ENCODE measurements at places on chromosomes 12 and 14.

GRCh38 chr14:76654573-76655108 lies 106.6 kb upstream of the VASH1 start:
- no peak for DNase-seq

DNA sequence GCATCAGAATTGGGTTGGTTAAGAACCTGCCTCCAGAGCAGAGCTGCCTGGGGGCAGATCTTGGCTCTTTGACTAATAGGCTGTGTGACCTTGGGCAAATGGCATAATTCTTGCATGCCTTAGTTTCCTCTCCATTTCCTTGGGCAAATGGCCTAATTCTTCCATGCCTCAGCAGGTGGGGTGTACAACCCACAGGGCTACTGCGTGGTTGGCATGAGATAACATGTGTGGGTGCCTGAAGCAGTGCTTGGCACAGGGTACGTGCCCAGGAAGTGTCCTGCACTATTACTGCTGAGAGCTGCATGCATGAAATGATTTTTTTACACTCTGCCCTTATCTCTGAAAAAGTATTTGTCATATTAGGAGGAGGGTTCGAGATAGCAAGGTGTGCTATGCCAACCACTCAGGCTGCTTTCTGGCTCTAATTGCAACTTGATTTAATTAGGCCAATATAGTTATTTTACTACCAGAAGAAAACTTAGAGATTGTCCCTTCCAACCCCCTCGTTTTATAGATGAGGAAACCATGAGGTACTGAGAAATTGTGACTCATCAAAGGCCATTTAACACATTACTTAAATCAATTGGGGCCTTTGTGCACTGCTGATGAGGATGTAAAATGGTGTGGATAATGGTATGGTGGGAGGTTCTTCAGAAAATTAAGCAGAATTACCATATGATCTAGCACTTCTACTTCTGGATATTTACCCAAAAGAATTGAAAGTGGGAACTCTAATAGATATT lies 161.6 kb upstream of the HIF1A start:
- DNase-seq, result no peak

DNA sequence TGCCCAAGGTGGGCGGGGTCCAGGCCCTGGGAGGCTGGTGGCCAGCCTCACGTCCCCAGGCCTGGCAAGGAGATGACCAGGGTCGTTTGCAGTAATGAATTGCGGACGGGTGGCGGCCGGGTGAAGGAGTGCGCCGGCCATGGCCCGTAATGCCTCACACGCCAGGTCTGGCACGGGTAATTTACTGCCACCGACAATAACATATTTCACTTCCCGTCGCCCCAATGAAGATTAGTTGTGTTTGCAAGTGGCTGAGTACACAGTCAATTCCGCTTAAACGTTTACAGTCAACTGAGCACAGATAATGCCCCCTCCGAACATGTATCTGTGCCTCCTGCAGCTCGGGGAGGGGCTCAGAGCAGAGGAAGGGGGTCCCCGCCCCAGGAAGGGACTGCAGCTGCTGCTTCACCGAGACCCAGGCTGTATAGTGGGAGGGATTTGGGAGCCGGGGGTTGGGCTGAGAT lies 48.3 kb downstream of the MVK start:
- no peak for DNase-seq

- DNase-seq, result no peak
Observed at GRCh38 chr12:79407671-79408622, 282.8 kb downstream of the PAWR start.

- DNase-seq, result peak; percentile 68
Observed at GRCh38 chr12:6943722-6944380, at the start of the genes C12orf57 and RNU7-1. Gene C12orf57 (plus strand): TSS chr12:6944022. CDS start chr12:6944122, 100 bp downstream. Gene RNU7-1 (plus strand): TSS chr12:6943816.
